ENCODE measurements at places on chromosomes 5 and 9.
A peak's percentile ranks its signal among the peaks of the same experiment; 100 is the strongest.

- no peak for DNase-seq
These were observed 129.8 kb downstream of the MARCHF11 start for GRCh38 chr5:16049761-16050160.

DNA sequence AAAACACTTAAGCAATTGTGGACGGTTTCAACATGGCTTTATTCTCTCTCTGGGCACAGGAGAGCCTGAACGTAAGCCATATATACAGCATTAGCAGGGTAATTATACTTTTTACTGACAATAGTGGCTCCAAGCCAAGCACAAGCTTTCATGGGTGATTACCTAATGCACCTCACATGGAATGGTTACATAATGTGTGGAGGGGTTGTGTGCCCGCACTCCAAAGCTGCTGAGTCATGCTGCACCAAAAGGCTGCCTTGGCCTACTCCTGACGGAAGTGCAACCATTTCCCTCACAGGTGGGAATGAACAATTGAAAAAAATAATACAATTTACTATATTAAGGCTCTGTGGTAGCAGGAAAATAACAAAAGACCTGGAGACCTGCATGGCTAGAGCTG, 86.5 kb upstream of the ATP10B start:
- DNase-seq, result peak; percentile 22

- DNase-seq, result no peak
These were observed 46.7 kb downstream of the INSYN2B start for GRCh38 chr5:169933616-169934015.

DNA sequence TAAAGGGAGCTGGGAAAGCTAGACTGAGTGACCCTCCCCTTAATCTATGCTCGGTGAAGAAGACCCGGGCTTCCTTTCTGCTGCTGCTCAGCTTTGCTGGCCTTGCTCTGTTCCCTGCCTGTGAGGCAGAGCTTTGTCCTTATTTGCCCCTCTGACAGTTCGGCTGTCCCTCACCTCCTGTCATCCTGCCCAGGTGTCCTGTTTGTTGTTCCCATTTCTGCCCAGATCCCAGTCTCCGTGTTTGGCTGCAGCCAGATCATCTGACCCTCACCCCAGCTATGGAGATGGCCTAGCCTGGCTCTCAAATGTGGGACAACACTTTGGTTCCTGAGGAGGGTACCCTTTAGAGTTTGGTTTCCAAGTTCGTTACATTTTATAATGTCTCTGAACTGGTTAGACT, 20.2 kb downstream of the OTULIN start:
- no peak for DNase-seq

- DNase-seq, result no peak
These were observed 2.7 kb upstream of the MYMK start for GRCh38 chr9:133527444-133527920.

DNA sequence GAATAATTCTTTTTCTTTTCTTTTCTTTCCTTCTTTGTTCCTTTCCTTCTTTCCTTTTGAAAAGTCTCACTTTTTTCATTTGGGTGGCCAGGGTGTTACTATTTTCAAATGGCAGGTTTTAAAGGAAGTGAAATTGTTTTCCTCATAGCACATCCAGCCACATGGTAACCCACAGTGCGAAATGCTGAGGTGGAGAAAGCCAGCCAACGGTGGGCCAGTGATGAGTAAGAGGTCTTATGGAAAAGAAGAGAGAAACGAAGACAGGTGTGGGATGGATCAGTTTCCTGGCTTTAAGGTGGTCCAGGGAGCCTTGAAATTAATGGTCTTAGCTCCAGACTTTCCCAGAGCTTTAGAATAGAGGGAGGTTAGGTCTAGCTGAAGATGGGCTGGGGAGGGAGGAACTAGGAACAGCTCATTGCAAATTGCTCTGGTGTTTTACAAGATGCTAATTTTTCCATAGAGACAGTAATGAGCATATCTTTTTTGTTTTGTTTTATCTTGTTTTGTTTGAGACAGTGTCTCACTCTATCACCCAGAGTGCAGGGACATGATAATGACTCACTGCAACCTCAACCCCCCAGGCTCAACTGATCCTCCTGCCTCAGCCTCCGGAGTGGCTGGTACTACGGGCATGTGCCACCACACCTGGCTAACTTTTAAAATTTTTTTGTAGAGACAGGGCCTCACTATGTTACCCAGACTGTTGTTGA, 17.8 kb downstream of the ITK start:
- no peak for DNase-seq

DNA sequence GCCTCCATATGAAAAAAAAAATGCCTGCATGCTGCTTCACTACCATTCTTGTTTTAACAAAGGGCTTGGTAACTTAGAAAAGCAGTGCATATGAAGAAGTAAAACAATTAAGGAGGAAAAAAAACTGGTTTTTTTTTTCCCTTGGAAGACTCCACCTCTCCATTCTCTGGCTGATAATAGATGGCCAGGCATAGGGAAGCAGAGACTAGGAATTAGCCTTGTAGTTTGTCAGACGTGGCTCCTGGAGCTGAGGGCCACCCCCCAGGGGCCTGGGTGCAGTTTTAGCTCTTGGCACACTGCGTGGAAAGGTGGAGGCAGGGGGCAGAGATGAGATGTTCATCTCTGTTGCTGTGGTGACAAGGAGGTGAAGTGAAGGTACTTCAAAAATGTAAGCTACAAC, 42.7 kb downstream of the WDR36 start:
- DNase-seq, result no peak

DNA sequence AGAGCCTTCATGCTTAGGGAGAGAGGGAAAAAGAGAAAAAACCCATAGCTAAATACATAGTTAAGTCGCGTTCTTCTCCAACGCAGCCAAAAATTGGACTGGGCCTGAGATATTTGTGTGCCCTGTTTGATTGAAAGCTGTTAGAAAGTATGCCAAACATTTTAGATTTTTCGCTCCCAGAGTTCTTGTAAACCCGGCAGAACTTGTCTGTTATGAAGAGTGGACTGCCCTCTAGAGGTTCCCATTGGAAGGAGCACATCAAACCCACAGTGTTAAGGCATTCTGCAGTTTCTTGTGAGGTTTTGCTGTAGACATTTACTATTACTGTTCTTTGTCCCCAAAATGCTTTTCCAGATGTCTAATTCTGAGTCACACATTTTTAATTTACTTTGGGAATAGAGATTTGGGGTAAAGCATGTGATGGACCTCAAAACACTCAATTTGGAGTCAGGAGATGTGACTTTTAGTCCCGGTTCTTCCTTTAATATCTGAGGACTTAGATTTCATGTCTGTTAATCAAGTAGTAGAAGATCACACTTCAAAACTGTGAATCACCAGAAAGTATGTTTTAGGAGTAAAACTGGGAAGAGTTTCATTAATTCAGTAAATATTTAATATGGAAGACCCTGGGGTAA, 96.6 kb downstream of the PCSK1 start:
- peak; percentile 59 for DNase-seq

DNA sequence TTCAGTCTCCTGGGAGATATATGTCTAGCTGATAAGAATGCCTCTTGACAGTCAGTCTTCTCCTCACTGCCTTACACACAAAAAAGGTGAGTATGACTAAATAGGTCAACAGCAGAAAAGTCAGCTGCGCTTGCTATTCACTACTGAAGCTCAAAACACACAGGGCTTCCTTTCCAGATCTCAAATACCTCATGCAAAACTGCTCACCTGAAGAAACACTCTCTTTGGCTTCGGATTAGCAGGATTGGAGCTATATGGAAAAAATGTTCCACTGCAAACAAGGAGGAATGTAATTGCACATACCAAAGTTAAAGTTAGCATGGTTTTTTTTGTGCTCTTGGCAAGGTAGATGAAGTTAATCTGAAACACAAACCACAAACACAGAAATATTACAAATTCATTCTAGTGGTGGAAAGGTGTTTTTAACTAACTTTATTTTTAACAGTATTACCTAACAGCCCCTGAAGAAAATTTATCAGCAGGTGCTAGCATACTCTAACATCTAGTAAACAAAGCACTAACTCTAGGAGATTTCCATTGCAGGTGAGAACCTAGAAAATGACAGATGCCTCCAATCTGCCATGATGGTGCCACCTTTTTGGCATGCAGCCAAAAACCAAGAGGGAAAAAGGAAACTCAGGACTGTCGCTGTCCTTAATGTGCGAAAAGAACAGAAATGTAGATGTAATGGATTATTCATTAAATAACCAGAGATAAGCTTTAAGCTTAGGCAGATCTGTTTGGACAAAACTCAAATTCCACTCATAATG, 31.8 kb downstream of the ERMP1 start:
- peak; percentile 6 for DNase-seq

- no peak for DNase-seq
These were observed 240.8 kb downstream of the KIF4B start for GRCh38 chr5:155254399-155254798.

DNA sequence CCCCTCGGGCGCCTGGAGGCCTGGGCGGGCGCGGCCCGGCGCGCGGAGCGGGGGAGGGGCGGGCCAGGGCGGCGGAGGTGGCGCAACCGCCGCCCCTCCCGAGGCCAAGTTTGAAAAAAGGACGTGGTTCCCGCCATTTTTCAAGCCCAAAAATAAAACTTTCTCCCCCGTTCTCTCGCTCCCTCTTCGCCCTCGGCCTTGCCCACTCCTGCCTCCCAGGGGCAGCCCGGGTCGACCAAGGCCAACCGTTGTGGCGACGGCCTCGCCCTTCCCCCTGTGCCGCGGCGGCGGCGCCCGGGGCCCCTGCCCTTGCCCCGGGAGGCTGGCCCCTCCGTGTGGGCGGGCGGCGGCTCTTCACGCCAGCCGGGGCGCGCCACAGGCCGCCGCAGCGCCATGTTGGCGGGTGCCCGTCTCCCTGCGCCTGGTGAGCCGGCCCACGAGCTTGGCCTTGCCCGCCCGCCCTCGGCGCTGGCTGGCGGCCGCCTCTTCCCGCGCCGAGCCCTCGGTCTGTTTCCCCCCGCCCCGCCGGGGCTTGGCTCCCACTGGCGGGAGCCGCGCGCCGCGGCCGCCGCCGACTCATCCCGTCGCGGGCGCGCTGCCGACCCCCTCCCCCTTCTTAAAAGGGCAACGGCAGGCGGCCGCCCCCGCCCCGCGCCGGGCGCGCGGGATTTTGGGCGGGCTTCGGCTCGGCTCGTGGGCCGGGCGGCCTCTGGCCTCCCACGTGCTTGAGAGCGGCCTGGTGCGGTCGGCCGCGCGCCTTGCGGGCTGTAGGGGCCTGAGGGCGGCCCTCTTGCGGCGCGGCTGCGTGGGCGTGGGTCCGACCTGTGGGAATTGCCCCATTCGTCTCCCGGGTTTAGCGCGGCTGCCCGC, 1.3 kb downstream of the ANP32B start:
- peak; percentile 82 for DNase-seq

- peak; percentile 12 for DNase-seq
These were observed 610.5 kb upstream of the ITGA1 start for GRCh38 chr5:52177193-52177592.

DNA sequence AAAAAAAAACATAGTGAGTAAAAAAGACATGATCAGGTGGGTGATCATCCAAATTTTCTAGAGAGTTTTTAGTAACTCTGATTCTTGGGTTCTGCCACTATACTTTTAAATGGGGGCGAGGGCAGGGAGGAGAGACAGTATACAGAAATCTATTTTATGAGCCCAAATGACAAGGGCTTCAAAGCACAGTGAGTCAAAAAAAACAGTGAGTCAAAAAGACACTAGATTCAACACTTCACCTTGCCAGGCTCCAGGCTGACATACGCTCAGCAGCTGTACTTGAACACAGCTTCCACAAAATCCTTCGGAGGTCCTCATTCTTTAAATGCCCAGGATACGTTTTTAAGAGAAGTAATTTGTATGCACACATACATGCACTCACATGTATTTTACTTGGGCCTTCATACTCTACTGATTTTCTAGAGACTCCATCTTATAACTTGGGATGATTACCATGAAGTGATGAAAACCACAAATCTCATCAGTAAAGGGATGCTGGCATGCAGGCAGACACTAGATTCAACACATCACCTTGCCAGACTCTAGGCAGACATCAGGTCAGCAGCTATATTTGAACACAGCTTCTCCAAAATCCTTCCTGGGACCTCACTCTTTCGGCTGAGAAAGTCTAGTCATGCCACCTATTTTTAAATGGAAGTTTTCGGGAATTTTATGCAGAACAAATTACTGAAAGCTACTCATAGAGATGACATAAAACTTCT, 28.8 kb downstream of the NR3C1 start:
- DNase-seq, result no peak

GRCh38 chr9:105930011-105930627, 235.8 kb downstream of the TMEM38B start:
- DNase-seq, result no peak

DNA sequence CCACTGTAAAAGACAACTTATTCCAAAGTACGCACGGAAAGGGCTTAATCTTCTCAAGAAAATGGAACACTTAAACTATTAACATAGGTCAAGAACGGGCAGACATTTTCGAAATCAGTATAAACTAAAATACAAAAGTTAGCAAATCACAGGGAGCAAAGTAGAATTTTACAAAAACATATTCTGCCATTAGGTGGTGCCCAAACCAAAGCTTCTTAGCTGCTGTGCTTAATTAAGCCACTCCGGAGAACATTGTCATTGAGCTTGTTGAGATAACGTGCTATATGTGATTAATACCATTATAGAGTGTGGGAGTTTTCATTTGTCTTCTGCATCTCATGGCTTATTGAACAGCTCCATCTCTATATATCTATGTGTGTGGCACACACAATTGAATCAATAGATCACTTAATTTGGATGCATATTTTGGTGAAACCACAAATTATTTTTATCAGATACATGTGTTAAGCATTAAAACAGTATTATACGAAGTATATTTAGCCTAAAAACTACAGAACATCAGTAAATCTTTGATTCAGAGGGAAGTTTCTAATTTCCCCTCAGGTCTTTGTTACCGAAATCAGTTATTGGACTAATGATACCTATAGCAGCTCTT, 23.4 kb downstream of the UBLCP1 start:
- DNase-seq, result peak; percentile 38

GRCh38 chr9:87512311-87512710, 14.6 kb downstream of the DAPK1 start:
- no peak for DNase-seq

GRCh38 chr5:143188692-143189091, 214.8 kb downstream of the NR3C1 start:
- no peak for DNase-seq

GRCh38 chr5:86896916-86897315, 279.2 kb downstream of the COX7C start:
- DNase-seq, result no peak

- DNase-seq, result no peak
These were observed 94.2 kb downstream of the ADAMTS19 start for GRCh38 chr5:129554134-129554904.

DNA sequence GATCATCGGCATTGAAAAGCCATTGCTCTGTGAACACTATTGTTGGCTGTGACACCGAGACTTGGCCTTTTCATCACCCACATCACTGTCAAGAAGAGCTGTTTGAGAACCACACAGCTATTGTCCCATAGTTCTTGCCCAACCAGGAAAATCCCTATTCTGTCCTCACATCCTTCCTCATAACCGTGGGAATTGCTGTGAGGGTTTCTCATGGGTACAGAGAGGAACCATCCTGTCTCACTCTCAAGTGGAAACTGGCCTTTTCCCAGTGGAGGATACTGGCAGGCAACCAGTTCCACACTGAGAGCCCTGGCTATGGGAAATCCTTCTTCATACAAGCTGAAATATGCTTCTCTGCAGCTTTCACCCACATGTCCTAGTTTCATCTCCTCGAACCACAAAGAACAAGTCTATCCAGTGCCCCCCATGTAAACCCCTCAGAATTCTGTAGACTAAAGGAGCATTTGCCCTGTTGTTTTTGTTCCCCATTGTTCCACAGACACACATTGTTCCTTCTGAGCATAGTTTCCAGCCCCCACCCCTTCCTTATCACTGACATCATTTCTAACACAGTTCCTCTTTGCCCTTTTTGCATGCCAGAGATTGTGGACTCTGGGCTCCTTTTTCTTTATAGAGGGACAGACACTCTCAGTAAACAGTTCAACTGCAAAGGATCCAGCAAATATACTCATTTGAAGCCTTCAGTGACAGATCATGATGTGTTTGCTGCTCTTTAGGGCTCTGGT, 57.8 kb upstream of the C5orf46 start:
- no peak for DNase-seq

GRCh38 chr5:32058101-32058500, 116.0 kb downstream of the GOLPH3 start:
- DNase-seq, result no peak
